ENCODE measurements at places on chromosomes 6 and 20. TPM values are rescaled to one million over a fixed set of nuclear protein-coding genes. Genes with fewer than 3 reads are reported as not detected.

CDSN gene
- 16.3 TPM for total RNA-seq

CGA gene
- total RNA-seq, result 5.7 TPM

RHAG gene
- total RNA-seq, result not detected

LY86 gene
- not detected for total RNA-seq

IL17A gene
- total RNA-seq, result not detected

NHSL1 gene
- total RNA-seq, result 72.4 TPM

TAB2 gene
- 81.8 TPM for total RNA-seq

GJA10 gene
- total RNA-seq, result not detected

DNA sequence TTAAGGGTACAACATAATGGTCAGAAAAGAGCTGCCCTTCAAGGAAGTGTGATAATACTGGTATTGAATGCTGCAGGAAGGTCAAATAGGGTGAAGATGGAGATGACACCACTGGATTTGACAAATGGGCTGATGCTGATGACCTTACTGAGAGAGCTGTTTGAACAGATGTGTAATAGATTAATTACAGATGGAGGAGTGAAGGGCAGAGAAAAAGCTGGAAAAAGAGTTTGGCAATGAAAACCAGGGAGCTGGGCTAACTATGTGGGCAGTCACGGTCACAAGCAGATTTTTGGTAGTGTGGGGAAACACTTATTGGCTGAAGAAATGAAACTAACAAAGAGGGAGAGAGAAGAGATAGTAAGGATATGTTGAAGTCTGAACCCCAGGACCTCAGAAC, 83.6 kb upstream of the ENPP5 start:
- DNase-seq, result no peak

DNA sequence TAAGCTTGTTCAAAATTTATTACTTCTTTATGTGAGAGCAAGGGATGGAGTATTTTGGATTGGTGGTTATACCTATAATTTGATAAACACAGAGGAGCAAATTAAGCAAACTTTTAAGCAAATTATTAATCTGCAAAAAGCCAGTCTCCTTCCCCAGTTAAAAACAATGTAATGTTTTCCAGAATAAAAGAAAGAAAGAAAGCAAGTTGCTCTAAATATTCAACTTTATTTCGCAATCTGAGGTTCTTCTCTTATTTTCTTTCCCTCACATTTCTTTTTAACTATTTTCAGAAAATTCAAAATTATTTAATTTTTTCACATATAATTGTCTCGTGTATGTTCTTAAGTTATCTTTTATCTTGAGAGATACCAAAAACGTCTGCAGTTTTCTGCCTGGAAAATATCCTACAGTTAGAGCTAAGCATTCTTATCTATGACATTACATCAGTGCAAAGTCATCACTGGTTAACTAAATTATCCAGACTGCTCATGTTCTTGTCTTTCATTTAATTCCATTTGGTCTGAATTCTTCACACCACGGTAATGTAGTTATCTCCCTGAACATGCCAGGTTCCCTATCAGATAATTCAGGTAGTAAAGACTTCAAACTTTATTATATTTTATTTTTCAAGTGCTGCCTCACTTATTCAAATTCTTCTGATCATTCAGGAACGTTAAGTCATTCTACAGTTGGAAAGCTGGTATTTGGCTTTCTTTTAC, 3.3 kb upstream of the CNKSR3 start:
- DNase-seq, result no peak

- no peak for DNase-seq
Observed at GRCh38 chr6:116015561-116015960, 45.1 kb downstream of the FRK start.

DNA sequence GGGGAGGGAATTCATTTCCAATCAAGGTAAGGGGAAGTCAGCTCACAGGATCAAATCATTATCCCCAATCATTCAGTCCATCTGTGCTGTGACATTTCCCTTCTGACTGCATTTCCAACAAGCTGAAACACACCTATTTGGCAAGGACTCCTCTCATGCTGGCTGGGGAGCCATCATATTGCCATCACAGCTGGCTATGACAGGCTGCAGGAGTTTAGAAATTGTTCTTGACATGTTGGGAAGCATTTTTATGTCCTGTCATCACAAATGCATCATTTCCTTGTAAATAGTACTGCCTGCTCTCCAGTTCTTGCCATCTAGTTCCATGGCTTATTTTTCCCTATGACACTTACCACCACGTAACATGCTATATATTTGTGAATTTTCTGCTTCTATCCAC, 113.9 kb upstream of the TMEM170B start:
- DNase-seq, result no peak

GRCh38 chr6:98836962-98837944, 2.9 kb downstream of the POU3F2 start:
- DNase-seq, result no peak

DNA sequence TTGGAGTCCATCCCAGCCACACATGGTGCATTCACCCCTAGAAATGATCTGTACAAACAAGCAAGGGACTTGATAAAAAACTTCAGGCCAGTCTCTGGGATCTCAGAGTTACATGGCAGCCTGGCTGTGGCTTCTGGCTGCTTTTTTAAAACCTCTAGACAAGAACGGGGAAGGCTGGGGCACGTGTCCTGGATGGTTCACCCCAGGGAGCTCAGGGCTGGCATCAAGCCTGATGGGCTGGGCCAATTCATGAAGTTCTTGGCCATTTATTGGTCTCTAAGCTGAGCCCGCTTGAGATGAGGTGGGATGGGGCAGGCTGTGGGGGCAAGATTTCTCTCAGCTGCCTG, 10.4 kb upstream of the ZFAND3 start:
- DNase-seq, result no peak

GRCh38 chr6:105593056-105593690, 190.3 kb upstream of the PREP start:
- DNase-seq, result no peak

- DNase-seq, result no peak
Observed at GRCh38 chr6:27591699-27592480, 119.0 kb upstream of the ZNF184 start.

DNA sequence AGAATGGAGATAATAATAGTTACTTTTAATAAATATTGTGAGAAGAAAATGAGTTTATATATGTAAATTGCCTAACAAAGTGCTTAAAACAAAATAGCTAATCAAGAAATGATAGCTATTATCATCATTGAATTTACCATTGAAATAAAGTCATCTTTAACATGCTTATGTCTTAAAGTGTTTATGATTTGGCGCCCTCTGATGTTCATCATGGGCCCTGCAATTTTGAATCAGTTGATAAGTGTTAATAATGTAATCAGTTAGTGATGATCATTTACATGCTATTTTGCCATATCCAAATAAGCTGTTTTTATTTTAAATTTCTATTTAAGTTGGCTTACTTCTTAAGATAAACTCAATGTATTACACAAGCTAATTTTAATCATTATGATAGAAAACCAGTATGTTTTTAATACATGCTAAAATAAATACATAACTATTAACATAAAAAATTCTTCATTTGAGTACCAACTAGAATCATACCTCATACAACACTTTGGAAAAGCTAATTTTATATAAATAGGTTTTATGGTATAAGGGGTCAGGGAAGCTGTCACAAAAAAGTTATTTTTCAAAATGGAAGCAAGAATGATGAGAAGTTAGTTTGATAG, 39.2 kb upstream of the TPD52L1 start:
- no peak for DNase-seq

- DNase-seq, result no peak
Observed at GRCh38 chr20:59004493-59004762, 2.6 kb downstream of the CTSZ start.

GRCh38 chr6:85593438-85594196, at the start of gene SNX14:
TSS of gene SNX14 (minus strand) at chr6:85593858. CDS start at chr6:85593718, 140 bp downstream.
- peak; percentile 97 for DNase-seq

- DNase-seq, result no peak
Observed at GRCh38 chr6:4446982-4447381, 311.6 kb upstream of the ECI2 start.

DNA sequence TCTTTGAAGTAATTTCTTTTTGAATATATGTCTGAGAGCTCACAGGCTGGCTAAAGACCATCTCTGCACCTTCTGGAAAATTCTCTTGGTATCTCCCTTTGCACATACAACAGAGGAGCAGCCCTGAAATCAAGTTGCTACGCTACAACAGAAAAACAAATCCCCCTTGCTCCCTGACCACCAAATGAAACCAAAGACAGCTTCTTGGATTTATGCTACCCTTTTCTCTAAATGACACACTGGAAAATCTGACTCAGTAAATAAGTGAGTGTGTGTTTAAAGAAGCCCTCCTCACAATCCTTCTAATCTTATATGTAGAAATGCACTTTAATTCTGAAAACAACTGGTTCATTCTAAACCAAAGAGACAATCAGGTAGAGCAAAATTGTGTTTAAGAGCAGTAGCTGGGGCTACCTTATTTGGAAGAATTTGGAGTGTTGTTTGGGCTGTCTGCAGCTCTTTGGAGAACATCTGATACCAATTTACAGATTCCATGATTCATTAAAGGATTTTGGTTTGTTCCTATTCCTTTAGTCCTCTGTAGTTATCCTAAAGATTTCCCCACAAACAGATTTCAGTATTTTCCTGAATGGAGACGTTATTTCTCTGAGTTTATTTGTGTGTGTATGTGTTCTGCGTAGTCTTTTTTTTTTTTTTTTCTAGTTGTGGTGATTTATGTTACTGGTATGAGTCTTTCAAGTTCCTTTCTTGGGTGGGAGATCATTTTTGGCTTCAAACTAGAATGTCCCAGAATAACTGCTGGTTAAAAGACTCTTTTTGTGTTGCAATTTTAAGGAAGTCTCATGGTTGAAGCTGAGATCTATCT, 36.4 kb upstream of the UTRN start:
- DNase-seq, result no peak

- DNase-seq, result no peak
Observed at GRCh38 chr6:44659726-44660125, 272.2 kb downstream of the CDC5L start.

DNA sequence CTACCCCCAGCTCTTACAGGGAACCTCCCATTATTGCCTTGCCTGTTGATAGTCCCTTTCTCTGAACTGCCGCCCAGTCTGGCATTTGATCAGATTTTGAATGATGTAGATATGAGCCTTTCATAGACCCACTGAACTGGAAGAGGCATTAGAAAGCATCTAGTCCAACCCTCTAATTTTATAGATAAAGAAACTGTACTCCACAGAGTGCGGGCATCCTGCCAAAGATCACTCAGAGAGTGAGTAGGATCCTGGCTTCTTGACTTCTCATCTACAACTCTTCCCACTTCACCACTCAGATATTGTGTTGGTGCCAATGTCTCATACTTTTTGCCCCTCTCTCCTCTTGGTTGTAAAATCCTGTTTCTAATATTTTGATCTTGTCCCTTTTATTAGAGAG, 179.2 kb upstream of the BMP2 start:
- DNase-seq, result no peak

DNA sequence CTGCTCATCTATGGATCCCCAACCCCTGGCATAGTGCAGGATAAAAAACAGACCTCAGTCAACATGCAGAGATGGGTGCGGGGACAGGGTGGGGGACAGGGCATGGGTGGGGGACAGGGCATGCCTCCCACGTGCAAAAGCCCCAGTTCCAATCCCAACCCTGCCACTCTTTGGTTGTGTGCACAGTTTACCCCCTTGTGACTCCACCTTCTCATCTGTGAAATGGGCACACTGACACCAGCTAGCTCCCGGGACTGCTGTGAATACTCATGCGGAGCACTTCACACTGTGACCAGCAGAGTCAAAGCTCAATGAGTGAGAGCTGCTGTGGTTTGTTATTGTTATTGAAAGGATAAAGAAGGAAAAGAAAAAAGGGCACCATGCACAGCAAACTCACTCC, 69.3 kb downstream of the NFATC2 start:
- no peak for DNase-seq

GRCh38 chr20:62367136-62367632, at the start of gene LAMA5:
TSS of gene LAMA5 (minus strand) at chr20:62367312. CDS start at chr20:62367245, 67 bp downstream.
- no peak for DNase-seq

DNA sequence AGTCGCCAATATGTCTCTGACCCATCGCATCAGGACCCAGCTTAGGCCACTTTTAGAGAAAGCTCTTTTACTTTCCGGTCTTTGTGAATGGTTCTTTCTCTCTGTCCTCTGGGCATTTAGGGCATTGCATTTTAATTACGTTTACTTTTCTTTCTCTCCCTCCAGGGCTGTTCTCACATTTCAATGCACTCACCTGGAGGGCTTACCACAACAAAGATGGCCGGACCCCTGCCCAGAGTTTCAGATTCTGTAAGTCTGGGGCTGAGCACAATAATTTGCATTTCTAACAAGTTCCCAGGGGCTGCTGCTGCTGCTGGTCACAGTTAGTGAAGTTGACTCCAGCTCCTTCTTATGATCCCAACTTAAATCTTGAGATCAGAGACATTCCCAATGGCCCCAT, 3.0 kb downstream of the ANKRD66 start:
- no peak for DNase-seq

DNA sequence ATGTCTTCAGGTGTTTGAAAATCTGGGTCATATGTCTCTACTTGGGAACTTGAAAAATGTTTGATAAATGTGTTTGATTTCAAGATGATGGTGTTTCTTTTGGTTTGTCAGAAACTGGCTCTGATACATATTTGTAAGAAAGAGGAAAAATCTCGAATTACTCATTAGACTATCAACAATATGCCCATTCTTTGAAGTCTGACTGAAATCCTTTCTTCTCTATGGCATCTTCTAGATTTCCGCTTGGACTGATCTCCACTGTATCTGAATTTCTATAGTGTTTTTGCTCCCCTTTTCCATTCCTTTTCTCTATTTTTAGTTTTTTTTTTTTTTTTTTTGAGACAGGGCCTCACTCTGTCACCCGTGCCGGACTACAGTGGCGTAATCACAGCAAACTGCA, 1096.5 kb downstream of the KIF16B start:
- DNase-seq, result no peak

GRCh38 chr20:58515233-58516212, at the start of gene APCDD1L:
TSS of gene APCDD1L (minus strand) at chr20:58515399. CDS start at chr20:58514707, 692 bp downstream.
- no peak for DNase-seq

GRCh38 chr20:15047042-15047441, 709.6 kb upstream of the FLRT3 start:
- no peak for DNase-seq

GRCh38 chr6:151704383-151704782, 103.1 kb upstream of the ESR1 start:
- DNase-seq, result no peak

- no peak for DNase-seq
Observed at GRCh38 chr6:15675536-15676220, 12.8 kb upstream of the DTNBP1 start.

DNA sequence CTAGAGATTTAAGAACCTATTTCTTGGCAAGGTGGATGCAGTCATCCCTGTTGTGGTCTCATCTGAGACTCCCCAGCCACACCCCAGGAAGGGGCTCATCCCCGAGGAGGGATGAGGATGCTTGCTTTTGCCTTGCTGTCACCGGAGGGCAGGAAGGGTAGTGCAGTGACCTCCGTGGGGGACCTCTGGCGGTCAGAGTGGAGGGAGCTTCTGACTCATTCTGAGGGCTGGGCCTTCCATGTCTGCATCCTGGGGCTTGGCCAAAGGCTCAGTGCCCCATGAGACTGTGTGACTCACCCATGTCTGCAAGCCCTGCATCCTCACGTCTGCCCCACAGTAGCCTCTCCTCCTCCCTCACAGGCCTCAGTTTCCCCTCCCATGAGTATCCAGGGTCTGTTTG, 38.7 kb downstream of the UQCC2 start:
- no peak for DNase-seq

Data from suprapubic skin (tissue), 4 donors.